ENCODE measurements at places on chromosomes 3 and 15.

DNA sequence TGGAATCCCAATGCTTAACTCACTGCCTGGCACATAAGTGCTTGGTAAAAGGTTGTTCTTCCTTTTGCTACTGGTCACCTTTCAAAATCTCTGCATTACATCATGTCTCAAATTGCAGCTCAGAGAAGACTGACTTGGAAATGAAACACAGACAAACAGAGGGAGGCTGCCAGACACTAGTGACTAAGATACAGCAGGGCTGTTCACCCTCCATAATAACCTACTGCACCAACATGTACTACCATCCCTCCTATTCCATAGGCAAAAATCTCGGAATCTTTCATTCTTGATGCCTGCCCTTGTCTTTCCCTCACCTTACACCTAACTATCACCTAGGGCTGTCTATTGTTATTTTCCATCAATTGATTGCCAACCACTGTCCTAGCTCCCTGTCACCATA, 502.3 kb upstream of the ADAMTS9 start:
- DNase-seq: no peak

GRCh38 chr3:61725851-61726333, 164.5 kb downstream of the PTPRG start:
- DNase-seq: no peak

- no peak for DNase-seq
Observed at GRCh38 chr3:194828116-194828515, 142.4 kb downstream of the FAM43A start.

- DNase-seq: no peak
Observed at GRCh38 chr15:64151727-64152506, at the start of gene SNX22. SNX22 (plus strand) TSS chr15:64151731; CDS start chr15:64151776, 45 bp downstream.

DNA sequence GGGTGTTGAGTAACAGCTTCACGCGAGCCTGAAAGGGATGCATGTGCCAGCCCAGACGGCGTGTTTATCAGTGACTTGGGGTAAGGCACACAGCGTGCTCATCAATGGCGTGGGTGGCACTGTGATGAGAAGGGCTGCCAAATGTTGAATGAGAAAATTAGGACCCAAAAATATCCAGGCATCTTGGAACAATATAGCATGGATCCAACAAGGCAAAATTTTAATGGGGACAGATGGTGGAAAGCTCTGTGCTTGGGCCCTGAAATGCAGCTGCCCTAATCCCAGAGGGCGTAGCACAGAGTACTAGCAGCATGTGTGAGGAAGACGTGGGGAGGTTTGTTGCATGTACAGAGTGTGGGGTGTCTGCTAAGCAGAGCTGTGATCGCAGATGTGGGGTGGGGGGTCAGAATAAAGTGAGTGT, 48.9 kb downstream of the SSUH2 start:
- DNase-seq: no peak

GRCh38 chr15:63292771-63293170, 15.4 kb downstream of the APH1B start:
- no peak for DNase-seq

DNA sequence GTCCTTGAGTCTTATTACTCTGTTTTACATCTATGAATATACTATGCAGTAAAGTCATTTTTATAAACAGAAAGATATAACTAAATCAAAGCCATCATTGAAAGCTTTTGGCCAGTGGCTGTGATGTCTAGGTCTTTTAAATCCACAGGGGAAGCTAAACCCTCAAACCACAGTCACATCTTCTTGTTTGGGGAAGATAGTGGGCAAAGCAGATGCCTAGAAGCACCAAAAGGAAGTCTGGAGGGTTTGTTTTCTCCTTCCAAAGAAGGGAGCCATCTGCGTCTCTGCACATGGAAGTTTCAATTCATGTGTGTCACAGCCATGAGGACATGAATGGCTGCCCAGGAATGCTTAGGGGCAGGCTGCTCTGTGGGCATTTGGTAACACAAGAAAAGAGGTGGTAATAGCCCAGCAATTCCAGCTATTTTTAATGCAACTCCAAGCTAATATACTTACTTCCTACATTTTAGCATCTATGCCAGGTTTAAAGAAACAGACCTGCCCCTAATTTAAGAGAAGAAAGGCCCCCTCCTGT, 322.2 kb downstream of the SLC9A9 start:
- no peak for DNase-seq

DNA sequence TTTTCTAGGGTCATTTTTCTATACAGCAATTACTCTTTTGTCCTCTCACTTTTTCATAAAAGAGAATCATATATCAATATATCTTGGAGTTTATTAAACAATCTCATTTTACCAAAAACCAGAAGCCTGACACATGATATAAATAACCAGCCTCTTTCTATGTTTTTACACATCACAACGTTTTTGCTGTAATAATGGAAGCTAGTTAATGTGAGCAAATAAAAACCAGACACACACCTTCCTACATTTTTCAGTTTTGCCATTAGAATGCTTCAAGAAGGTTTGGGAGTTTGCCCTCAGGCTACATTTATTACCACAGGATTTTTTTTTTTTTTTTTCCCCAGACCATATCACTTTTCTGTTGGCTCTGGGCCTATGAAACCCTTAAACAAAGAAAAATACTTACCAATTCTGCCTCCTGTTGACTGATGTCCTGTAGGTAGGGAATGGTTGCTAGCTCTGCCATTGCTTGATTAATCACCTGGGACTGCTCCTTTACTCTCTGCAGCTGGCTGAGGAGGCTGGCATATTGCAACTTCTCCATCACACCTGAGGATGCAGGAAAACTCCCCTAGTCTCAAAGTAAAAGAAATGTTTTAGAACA, 165.5 kb downstream of the ECT2 start:
- DNase-seq: no peak

DNA sequence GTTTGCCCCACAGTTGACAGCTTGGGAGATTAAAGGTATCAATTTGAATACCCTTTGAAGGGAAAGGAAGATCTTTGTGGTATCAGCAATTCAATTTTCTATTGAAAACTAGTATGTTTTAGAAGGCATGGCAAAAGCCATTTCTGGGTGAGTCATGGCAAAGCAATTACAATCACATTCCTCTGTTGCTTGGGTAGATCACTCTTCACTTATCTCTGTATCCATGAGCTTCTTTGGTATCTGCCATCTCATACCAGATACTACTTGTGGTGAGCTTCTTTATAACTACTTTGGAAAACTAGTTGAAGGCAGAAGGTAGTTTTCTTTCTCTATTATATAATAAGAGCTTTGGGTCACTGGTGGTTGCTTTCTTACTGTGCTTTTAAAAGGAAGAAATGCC, 28.3 kb upstream of the LSAMP start:
- no peak for DNase-seq

- no peak for DNase-seq
Observed at GRCh38 chr15:83053151-83053550, 13.9 kb downstream of the BTBD1 start.

- no peak for DNase-seq
Observed at GRCh38 chr3:31572236-31573004, 39.7 kb downstream of the STT3B start.

DNA sequence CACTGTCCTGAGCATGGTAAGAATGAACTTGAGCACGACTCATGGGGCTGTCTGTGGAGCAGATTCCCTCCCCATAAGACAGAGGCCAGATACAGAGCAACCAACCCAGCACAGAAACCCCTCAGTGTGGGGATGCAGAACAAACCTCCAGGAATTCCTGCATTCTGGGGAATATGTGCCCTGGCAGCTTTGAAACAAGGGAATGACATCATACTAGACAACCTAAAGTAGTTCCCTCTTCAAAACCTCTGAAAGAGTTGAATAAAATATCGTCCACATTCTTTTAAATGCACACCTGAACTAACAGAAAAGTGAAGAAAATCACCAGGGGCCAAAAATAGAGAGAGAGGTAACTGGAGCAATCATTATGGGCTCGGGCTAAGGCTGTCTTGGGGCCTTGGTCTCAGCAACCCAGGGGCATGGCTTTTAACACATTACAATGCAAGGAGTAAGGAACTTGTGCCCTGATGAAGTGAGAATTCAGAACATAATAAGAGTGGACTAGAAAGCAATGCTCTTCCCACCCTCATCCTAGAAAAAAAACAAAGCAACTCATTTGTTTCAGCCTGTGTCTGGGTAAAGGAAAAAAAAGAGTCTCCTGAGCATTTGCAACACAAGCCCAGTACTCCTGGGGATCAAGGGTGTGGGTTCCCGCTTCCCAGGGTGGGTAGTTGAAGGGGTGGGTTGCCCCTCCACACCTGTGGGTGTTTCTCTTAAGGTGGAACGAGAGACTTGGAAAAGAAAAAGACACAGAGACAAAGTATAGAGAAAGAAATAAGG, 43.9 kb downstream of the ADIPOQ start:
- DNase-seq: no peak

GRCh38 chr15:72856549-72857040, 73.0 kb upstream of the ADPGK start:
- DNase-seq: no peak

- no peak for DNase-seq
Observed at GRCh38 chr3:176714034-176714433, 483.2 kb downstream of the TBL1XR1 start.

GRCh38 chr15:43214169-43214568, 6.6 kb downstream of the EPB42 start:
- no peak for DNase-seq

GRCh38 chr3:40962721-40963120, 236.6 kb upstream of the CTNNB1 start:
- no peak for DNase-seq

- DNase-seq: no peak
Observed at GRCh38 chr3:73471986-73472787, 152.6 kb downstream of the PDZRN3 start.

DNA sequence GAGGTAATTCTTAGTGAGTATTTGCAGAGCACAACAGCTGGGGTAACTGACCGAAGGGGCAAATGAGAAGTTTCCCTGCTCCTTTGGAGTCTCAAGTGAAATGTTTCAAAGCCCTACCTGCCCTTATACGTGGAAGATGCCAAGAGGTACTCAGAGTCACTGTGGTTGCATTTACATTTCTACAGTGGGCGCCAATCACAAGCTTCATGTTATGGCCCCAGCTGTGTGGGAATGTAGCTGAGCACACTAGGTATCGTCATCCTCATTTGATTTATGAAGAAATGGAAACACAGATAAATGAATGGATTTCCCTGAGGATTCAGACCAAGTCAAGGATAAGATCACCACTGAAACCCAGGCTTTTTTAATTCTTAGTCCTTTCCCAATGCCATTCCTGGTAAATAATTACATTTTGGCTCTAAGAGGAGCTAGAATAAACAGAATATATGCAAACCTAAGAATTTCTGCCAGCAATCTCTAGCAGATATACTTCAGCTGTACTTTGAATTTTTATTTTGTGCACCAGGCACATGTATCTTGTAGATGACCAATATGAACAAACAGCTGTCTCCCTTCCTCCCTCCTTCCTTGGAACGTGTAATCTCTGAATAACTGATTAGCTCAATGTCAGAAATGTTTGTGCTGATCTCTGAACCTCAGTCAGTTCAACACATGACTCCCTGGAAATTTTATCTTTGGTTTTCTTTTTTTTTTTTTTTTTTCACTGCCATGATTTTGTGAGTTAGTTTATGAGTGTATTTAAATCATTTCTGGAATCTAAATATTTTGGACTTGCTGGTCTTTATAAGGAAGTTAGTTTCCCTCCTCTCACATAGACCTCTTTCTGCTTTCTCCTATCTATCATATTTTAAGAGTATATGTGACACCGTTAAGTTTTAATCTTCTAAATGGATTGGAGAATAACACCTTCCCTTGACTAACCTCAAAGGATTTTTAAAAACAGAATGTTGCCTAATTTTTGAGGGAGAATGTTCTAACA, 69.2 kb downstream of the MAP2K5 start:
- DNase-seq: no peak

DNA sequence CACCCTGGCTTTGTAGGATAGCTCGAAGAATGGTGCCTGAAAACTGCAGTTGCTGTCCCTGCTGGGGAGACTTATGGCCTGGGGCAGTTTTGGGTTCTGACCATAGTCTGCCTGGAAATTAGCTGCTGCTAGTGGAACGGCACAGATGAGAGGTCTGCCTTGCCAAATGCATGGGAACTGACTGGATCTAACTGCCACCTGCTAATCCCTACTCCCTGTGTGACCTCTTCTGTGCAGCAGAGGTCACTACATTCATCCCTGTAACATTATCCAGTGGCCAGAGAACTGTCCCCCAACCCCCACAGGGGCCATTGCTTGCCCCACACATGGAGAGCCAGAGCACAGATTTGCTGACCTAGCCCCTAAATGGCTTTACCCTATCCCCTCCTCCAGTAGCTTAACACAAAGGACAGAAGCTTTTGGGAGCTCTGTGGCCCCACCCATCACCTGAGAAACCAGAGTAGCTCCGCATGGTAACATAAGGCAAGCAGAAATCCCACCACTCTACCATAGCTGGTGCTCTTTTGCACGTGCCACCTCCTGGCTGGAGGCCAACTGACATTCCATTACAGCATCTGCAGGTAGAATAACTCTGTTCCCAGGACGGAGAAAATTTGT, 840.0 kb downstream of the EPHA3 start:
- no peak for DNase-seq

GRCh38 chr3:36681867-36682266, 82.5 kb downstream of the DCLK3 start:
- no peak for DNase-seq

DNA sequence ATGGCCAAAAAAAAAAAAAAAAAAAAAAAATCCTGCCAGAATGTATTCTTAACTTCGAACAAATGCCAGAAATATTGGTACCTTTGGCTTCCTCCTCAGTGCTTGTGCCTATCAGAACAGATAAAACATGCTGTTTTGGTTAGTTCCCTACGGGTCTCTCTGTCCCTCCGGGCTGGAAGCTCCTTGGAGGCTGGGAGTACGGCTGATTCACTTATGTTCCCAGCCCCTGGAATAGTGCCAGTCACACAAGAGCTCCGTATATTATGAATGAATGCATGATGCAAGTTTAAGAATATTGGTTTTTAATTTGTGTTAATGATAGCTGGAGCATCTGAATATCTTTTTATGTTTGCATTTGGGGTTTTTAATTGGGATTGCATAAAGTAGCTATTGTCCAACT, 44.0 kb downstream of the NR2F2 start:
- DNase-seq: no peak

DNA sequence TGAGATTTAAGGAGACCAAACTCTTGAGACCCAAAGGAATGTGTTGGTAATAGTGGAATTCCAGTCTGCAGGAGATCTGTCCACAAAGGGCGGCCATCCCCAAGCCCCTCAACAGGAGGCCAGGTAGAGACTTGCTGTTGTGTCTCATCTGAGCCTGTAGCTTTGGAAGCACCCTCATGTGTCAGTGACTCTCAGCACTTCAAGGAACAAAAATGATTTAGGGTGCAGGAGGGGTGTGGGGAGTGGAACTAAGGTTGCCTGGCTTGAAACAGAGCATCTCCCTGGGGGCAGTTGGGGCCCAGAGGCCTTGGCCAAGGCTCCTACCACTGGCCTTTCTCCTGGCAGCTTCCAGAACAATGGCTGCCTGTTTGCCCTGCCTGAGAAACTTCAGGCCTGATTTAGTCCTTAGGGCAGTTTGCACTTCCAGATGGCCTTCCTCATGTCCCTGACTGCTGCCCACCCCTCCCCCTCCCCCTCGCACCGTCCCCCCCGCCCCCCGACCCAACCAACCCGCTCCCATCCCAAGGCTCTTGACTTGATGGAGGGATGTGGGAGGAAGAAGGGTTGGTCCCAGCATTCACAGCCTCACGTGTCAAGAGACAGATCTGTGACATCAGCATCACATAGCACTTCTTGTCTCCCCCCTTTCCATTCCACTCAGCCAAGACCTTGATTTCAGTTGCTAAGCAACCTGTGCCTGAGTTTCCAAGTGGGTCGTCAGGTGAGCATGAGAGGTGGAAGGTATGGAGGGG, 77.1 kb downstream of the CORO2B start:
- no peak for DNase-seq

GRCh38 chr15:62953021-62953420, 89.5 kb upstream of the TPM1 start:
- no peak for DNase-seq

All from NCI-H187 treated with DMSO at 0.1 percent for 48 hours (cell line).